Central memory CD4-positive, alpha-beta T cell (primary cell): ENCODE measurements at places on chromosomes 2 and 18.

GRCh38 chr2:223760838-223761502 lies 76.4 kb downstream of the AP1S3 start:
- DNase-seq: peak; percentile 28

GRCh38 chr18:57931038-57931437 lies 113.0 kb upstream of the NEDD4L start:
- DNase-seq: no peak

DNA sequence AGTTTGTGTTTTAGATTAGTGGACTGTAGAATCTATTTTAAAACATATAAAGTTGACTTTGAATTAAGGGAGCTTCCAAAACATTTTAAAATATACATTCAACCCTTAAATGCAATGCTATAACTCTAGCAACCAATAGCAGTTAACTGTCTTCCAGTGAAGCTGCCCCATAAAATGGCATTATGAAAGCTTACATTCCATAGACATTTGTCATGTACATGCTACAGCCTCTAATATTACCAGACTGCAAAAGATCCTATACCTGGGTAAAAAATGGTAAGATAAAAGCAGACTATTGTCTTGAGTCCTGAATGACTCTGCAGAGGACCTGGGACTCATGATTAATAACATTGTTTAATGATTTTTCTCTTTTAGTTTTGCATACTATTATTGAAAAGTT lies 489.4 kb downstream of the LRP1B start:
- no peak for DNase-seq

DNA sequence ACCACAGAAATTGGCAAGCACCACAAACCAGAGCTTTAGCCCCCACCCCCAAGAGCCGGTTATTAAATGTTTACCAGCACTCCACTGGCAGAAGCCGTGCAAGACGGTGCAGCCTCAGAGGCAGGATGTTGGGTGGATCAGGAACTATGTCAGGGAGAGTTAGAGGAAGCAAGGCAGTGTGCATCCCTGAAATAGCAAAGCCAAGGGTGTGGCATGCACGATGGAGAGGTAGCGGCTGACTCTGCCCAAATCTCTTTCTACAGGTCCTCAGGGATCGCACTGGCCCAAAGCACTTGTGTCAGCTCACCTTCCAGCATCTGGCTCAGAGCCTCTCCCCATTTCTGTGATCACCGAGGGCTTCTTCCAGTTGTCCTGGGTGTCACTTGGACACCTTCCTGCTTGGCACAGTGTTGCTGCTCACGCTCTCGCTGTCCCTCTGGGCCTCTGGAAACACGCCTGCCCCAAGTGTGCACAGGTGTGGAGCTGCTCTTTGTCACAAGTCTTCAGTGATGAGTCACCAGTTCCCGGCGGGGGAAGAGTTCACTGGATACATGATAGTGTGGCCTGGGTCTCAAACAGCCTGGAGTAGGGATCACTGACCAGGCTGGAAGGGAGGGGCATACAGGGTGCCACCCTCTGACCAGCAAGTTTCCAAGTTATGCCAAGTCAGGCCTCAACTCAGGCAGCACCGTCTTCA lies 17.3 kb upstream of the B3GNT7 start:
- DNase-seq: no peak

- no peak for DNase-seq
These were observed 82.5 kb upstream of the GAREM1 start for GRCh38 chr18:32553174-32553573.

- DNase-seq: no peak
These were observed 149.3 kb downstream of the GALNT1 start for GRCh38 chr18:35730691-35731370.

GRCh38 chr2:71791061-71791450 lies 337.7 kb downstream of the DYSF start:
- no peak for DNase-seq

- no peak for DNase-seq
These were observed 264.6 kb downstream of the PHLPP1 start for GRCh38 chr18:62979900-62980299.

DNA sequence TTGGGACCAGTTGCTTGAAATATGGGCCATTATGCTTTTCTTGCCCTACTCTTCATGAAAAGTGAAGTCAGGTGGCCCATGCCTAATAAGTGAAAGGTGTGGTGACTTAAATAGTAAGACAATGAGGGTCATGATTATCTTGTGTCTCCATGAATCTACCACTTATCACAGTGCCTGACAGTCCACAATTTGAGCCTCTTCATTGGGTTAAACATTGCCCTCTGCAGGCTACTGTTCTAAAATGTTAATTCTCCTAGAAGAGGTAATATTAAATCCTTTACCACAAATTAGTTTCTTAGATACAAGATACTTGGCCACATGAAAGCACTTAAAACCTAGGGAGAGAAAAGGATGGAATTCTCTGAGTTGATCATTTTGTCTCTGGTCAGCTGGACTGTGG lies 4.0 kb downstream of the EGR4 start:
- DNase-seq: no peak

- DNase-seq: no peak
These were observed 35.2 kb upstream of the PKDCC start for GRCh38 chr2:42012651-42013050.

- peak; percentile 3 for DNase-seq
These were observed at the start of gene PARD3B for GRCh38 chr2:204544961-204545860. PARD3B (plus strand) TSS chr2:204545475; CDS start chr2:204546000, 525 bp downstream.

DNA sequence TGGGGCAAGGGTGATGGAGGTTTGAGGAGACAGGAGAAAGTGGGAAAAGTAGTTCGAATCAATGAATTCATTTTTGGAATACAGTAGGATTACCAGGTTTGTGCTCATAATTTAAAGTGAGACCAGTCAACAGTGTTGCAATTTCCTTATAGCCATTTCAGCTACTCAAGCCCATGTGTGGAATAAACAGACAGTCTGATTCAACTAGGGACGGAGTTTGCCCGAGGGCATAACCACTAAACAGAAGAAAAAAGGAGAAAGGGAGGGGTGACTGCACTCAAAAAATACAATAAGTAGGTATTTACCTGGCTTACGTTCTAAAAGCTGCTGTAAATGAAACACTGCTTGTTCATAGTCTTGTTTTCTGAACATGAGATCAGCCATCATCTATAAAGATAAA lies 55.2 kb downstream of the TTC21B start:
- no peak for DNase-seq

- DNase-seq: peak; percentile 91
These were observed at the start of gene ST3GAL5 for GRCh38 chr2:85888684-85889626. ST3GAL5 (minus strand) TSS chr2:85888990; CDS start chr2:85888905, 85 bp downstream.

DNA sequence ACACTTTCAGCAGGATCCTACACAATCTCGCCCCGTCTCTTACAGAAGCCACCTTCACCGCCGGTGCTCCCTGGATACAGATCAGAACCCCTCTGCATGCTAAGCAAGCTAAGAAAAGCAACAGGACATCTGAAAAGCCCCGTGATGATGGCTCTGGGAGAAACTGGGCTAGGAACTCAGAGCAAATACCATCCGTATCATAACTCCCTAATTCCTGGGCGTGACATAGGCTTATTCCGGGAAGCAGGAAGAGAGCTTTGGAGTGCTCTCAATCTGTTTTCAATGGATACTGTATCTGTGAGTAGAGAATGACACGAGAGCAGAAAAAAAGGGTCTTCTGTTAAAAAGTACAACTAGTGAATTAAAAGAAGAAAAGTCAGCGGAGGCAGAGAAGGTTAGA lies 121.6 kb downstream of the SPP2 start:
- DNase-seq: no peak

DNA sequence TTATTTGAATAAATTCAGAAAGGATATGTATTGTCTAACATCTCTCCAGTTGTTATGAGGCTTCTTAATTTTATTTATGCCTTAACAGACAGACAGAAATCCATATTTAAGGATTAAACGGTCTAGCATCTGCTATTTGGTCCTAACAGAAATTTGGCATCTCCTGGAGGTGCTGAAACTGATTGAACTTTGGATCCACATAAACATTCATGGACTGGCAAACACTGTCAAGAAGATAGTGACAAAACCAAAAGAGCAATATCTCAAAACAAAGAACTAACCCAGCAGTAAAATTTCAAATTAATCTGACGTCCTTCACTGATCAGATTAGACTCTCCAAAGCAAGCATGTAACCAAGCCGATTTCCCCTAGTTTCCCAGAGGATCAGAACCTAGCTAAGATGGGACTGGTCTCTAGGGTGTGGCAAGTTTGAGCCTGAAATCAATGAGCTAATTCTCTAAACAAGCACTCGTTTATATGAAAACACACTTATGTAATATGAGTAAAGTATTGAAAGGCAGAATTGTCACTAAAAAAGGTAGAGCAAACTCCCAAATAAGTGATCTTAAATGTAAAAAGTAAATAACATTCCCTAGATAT lies 139.5 kb downstream of the NOL4 start:
- no peak for DNase-seq

- DNase-seq: no peak
These were observed 100.5 kb downstream of the SCG2 start for GRCh38 chr2:223501641-223502040.

GRCh38 chr2:54614819-54615218 lies 108.6 kb upstream of the EML6 start:
- DNase-seq: no peak

DNA sequence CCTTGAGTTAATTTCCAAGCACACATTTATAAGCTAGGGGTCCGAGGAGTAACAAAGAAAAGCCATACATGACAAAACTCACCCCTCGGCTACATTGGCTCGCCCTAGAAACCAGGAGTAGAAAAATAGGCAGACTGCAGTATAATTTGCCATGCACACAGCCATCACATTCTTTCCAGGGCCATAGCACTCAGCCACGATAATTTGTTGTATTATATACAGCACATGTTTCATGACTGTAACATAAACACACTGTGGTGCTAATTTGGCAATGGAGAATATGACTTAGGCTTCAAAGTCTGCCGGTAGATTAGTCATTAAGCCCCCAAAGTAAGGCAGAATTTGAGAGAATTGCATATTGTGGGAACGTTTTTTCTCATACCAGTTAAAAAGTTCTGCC lies 254.9 kb downstream of the ZNF521 start:
- no peak for DNase-seq

DNA sequence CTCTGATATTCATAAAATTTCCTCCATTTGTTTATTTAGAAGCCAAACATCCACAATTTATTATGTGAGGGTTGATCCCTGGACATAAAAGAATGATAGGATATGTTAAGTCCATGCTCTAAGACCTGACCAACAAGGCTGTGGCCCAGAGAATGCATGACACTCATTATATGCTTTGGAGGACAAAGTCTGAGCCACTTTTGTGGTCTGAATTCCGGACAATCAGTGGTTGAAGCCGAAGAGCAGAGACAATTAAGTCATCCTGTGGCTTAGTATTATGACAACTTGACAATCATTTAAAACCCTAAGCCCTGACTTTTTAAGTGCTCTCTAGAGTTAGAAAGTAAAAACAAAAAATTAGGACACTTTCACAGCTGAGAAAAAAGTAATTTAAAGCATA lies 483.3 kb downstream of the PLCL1 start:
- no peak for DNase-seq

DNA sequence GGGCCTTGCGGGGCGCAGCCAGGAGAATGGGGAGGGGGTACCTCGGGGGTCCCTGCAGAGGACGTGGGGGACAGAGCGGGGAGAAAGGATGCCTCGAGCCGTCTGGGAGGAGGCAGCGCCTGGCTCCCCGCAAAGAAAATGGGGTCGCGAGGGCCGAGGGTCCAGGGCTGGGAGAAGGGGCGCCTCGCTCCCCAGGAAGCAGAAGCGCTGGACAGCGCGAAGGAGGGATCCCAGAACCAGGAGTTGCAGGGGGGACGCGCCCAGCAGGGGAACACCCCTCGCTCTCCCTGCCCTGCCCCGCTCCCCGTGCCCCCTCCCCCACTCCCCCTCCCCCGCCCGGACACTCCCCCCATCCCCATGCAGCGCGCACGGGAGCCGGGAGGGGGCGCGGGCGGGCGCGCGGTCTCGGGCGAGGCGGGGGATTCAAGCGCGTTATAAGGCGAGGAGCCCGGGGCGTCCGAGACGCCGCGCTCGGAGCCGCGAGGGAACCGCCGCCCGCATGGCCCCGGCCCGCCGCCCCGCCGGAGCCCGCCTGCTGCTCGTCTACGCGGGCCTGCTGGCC lies at the start of gene ERFE:
Gene ERFE, plus strand, starts transcription at position 462 of the 562 bp plus-strand sequence. Its CDS starts 38 bp downstream, at position 500.
- peak; percentile 29 for DNase-seq

DNA sequence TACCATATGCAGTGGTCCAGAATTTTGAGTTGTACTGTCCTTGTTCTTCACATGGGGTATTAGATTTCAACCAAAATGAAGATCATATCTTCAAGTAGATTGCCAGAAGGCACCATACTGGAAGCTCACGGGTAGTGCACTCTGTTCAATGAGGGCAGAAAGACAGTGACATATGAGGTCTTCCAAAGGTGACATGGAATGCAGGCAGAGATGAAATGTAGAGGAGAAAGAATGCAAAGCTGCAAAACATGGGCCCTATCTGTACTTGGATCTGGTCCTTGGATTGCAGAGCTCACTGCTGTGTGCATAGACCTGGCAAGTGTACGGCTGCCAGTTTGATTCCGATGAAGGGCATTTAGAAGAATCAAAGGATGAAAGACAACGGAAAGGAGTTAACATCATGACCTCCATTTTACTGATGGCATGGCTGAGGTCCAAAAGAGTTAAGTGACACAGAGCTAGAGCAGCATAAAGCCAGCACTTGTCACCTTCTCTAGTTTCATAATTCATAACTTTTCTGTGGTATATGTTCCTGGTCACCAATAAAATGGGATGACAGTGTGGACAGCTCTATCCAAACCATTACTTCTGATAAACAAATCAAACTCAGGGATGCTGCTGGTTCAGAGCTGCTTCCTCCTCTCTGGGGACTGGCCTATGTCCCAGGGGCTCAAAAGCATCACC lies 64.7 kb downstream of the BCL2 start:
- no peak for DNase-seq

DNA sequence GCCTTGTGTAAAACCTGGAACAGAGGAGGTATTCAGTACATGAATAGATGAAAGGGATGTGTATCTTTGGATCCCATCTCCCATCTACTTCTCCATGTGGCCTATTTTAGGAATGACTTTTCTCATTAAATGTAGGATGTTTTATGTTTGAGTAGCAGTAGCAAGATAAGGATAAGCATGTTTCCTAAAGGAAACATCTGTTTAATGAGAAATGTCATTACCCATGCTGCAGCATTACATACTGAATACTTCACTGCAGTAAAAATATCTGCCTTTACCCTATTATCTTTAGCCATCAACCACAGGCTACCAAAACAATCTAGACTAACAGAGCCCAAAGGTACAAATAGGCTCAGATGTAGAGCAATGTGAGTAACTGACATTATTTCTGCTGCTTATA lies 419.2 kb upstream of the CYRIA start:
- DNase-seq: no peak

- no peak for DNase-seq
These were observed 39.5 kb downstream of the COL6A3 start for GRCh38 chr2:237374284-237375060.

GRCh38 chr18:3836483-3837335 lies 386.7 kb downstream of the TGIF1 start:
- no peak for DNase-seq

DNA sequence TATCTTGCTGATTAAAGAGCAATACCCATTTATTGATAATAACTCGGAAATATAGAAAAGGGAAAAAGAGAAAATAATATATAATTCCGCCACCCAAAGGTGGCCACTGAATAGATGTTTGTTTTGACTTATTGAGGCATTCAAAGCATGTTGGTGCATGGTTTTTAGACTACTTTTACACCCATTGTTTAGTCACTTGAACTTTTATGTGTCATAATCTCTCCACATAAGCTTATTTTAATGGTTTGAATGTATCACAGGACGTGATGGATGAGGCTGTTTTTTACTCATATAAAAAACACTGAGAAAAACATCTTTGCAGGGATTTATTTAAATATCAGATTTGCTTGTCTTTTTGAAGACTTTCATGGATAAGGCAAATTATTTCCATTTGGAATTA lies 120.4 kb downstream of the ACKR3 start:
- no peak for DNase-seq
